ENCODE measurements at places on chromosomes 1 and 21.

DNA sequence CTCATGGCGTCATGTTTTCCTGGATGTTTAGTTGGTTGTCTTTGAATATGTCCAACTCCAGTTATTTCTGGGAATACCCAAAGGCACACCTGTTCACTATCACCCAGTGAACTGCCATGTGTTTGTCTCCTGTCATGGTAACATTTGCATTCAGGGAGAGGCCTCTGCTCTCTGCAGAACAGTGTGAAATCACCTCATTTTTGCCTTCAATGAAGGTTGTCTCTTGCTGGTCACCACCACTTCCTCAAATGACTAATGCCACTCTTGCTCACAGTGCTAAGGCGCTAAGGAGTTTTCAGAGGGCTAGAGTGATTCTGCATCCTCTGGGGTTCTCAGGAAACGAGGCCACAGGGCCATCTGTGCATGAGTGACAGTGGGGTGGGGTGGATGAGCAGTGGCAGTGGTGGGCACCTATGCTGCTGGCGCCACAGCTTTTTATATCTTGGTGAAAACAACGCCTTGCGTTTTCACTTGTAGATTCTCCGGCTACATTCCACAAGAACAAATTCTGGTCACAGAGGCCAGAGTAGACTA, 60.0 kb upstream of the ATP5PO start:
- DNase-seq, result no peak

GRCh38 chr1:62962901-62963776, 179.2 kb downstream of the ATG4C start:
- no peak for DNase-seq

DNA sequence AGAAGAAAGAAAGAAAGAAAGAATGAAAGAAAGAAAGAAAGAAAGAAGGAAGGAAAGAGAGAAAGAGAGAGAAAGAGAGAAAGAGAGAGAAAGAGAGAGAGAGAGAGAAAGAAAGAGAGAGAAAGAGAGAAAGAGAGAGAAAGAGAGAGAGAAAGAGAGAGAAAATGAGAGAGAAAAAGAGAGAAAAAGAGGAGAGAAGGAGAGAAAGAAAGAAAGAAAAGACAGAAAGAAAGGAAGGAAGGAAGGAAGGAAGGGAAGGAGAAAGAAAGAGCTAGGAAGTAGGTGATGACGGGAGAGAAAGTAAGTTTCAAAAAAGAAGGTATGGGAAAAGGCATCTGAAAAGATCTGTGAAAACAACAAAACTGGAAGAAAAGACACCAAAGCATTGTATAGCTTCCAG, 72.0 kb downstream of the GRIK1 start:
- no peak for DNase-seq

GRCh38 chr1:51473331-51474115, 45.5 kb downstream of the EPS15 start:
- no peak for DNase-seq

- DNase-seq, result no peak
These were observed 22.8 kb upstream of the POFUT2 start for GRCh38 chr21:45310459-45310858.

DNA sequence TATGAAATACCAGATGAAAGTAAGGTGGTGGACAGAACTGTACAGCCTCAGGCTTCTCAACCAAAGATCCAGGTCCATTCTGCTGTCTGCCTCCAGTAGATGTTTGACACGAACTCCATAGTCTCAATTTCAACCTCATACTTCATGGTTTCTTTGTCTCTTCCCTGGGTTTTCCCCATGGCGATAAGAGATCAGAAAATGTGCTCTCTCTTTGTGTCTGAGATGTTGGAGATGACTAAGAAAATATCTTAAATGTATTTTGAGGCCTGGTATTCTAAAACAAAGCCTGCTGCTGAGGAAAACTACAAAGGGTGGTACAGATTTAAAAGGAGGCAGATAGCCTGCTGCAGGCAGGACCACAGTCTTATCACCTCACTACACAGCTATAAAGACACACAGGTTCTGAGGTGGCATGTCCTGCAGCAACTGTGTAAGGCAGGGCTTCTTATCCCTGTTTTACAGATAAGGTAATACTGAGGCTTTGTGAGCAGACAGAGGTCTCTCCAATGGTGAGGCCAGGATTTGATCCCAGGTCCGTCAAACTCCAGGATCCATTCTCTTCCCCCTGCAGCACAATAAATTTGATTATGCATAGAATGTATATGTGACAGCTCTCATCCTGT, 40.0 kb upstream of the CACNA1E start:
- DNase-seq, result no peak

- DNase-seq, result no peak
These were observed 65.2 kb downstream of the OLFML2B start for GRCh38 chr1:161958425-161958824.

- no peak for DNase-seq
These were observed 5.0 kb upstream of the KRTAP12-1 start for GRCh38 chr21:44686843-44687561.

GRCh38 chr1:162070094-162070748, 730 bp downstream of the NOS1AP start:
- no peak for DNase-seq

DNA sequence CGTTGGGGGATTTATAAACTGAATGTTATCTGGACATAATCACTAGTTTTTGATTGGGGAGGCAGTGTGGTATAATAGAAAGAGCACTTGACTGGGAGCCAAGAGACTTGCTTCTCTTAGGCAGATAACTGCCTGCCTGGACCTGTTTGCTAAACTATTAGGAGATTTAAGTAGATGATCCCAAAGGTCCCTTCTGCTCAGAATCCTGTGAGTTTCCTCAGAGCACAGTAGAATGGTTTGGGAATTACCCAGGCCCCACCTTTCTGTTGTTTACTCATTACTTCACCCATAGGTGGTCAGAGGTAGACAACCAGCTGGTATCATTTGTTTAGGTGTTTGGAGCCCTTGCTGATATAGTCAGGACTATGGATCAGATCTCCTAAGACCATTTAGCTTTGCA, 10.3 kb upstream of the PODN start:
- DNase-seq, result no peak

GRCh38 chr1:151723726-151724370, 2.5 kb downstream of the RIIAD1 start:
- DNase-seq, result no peak

- DNase-seq, result no peak
These were observed 182.7 kb upstream of the VAMP3 start for GRCh38 chr1:7588457-7588827.

- DNase-seq, result no peak
These were observed 1.3 kb downstream of the PLD5 start for GRCh38 chr1:242522996-242523718.

GRCh38 chr1:15908597-15908996, 61.1 kb downstream of the SPEN start:
- no peak for DNase-seq

DNA sequence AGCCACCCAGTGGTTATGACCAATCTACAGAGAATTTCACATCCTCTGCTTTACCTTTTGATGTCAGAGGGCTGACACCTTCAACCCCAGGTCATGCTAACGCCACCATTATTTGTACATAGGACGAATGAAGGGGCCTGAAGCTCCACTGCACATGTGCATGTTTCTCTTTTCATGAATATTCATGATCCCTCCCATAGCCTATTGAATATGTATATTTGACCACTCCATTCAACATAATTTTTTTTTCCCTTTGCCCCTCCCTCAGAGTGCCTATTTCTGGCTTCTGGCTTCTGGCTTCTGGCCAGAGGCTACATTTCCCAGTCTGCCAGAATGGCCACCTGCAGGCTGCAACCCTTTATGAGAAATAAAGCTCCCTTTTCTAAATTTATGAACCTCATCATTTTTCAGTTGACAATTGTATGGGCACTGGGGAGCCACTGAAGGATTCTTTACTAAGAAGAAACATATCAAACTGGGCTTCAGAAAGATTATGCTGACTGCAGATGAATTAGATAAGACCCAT, 406.7 kb downstream of the SIPA1L2 start:
- no peak for DNase-seq

DNA sequence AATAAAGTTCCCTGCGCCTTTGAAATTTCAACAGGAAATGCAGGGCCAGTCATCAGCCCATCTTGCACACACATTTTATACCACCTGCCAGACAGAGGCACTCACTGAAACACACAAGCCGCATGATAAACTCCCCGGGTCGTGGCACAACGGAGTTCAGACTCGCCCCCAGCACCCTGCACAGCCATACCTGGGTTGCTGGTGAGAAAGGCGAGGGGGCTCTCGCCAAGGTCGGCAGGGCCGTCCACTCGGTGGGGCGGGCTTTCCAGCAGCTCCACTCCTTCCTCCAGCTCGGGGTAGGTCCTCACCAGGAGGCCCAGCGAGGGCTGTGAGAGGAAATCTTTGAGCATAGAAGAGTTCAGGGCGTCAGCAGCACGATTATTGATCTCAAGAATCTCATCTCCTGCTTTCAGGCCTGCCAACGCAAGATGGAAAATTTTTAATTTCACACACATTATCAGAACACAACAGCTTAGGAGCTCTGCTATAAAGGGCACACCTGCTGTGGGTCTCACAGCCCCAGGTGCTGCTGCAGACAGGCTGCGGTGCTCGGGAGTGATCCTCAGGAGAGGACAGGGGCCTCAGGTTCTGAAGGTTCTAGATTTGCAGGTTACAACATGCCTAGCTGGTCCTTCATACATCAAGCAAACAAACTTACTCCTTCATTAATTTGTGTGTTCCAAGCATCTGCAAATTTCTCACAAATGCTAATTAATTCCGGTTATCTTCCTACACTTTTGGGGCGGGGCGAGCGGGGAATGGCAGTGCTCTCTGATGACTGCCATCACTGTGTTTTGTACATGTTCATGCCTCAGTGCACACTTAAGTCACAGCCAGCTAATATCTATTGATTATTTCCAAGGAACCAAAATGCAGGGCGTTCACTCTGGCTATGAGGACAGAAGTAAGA, 144.2 kb upstream of the KRTAP19-8 start:
- no peak for DNase-seq

DNA sequence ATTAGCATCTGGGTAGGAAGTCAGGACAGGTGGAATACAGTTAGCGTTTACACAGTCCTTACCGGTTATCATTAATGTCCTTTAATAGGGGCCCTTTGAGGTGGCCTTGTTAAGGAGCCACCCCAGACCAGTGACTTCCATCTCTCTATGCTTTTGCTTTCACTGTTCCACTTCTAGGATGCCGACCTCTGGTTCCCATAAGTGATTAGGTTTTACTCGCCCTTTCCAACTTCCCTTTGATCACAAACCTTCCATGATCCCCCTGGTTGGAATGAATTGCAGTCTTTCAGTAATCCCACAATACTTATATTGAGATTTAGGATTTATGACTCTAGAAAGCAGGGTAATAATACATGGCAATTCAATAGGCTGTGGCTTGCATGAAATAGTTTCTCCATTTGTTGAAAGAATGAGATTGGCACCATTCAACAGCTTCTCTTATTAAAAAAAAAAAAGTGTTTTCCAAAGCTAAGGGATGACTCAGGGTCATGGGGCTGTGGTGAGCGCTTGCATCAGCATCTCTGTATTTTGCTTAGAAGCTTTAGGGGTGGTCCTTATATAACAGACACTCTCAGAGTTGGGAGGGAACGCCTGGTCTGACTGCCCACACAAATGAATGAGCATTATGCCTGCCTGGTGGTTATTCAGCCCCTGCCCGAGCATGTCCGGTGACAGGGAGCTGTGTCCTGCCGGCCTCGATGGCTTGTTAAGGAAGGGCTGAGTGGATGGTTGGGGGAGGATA, 110.5 kb downstream of the CNIH3 start:
- no peak for DNase-seq

DNA sequence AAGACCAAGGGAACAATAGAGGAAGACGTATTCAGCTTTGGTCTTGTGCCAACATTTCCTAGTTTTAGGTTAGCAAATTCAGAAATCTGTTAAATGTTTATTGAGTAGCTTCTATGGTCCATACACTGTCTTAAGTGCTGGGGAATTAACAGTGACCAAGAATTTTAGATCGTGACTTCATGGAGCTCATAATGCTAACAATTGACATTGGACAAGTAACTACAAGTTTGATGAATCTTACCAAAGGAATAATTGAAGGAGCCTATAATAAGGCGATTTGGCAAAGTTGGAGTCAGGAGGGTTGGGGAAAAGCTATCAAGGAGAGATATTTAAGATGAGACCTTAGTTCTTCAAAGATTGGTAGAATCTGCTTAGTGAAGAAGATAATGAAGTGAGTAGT, 1.4 kb upstream of the SLAMF9 start:
- no peak for DNase-seq
